ENCODE measurements at places on chromosomes 6 and 20. TPM values are rescaled to one million over a fixed set of nuclear protein-coding genes. Genes with fewer than 3 reads are reported as not detected.

DNA sequence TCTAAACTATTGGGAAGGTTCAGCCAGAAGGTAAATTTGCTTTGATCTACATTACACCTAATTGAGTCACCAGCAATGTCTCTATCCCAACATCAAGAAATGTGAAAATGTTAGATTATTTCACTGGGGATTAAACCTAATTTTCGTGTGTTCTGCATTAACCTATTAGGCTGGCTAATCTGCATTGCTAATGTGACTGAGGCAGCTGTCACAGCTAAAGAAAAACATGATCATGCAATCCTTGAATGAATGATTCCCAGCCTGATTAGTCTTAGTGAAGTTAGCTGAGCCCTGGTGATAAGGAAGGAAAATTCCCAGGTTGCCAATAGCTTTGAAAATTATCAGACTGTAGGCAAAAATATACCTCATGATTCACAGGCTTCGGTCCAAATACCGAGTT, 135.3 kb downstream of the LINC00237 start:
- no peak for DNase-seq

DNA sequence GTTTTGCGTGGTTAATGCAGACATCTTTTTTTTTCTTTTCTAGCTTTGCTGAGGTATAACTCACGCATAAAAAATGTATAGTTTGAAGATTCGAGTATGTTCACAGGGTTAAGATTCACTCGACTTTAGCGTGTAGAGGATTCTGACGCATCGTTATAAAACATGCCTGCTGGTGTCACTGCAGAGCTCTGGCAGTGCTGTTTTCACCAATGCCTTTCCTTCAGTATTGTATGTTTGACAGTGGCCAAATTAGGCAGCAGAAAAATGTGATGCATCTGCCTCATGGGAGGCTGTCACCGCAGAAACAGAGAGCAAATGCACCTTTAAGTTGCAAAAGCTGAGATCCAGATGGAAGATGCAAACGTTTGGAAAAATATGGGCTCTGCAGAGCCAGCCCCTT, 18.0 kb upstream of the SIRPB2 start:
- no peak for DNase-seq

- DNase-seq: no peak
Observed at GRCh38 chr6:53961679-53962370, 149.4 kb upstream of the MLIP start.

- no peak for DNase-seq
Observed at GRCh38 chr20:43681991-43682410, 15.1 kb downstream of the MYBL2 start.

- no peak for DNase-seq
Observed at GRCh38 chr6:7566107-7566506, 23.9 kb upstream of the SNRNP48 start.

GRCh38 chr6:126959765-126960164, 158.7 kb upstream of the RSPO3 start:
- no peak for DNase-seq

GRCh38 chr20:21767739-21768223, 62.3 kb downstream of the PAX1 start:
- no peak for DNase-seq

GRCh38 chr6:98530732-98531131, 303.6 kb upstream of the POU3F2 start:
- DNase-seq: no peak

GRCh38 chr6:40535110-40535818, 51.9 kb downstream of the LRFN2 start:
- DNase-seq: peak; percentile 31

DNA sequence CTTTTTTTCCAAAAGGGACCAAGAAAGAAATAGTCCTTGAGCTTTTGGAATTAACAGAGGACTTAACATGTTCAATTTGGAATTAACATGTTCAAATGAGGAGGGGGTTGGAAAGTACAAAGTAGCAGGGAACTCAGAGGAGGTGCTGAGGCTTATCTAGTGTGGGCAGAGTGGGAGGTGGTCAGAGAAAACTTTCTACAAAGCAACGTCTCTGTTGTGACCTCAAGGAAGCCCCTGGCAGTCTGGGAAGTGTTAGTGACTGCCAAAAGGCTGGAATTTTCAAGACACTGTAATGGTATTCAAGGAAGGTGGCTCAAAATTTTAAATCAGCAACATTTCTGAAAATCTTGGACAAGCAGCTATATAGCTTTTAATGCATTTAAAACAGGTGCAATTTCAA, 7.3 kb downstream of the ECI2 start:
- no peak for DNase-seq

GRCh38 chr6:5457041-5457440, 195.7 kb downstream of the FARS2 start:
- no peak for DNase-seq

HRH3 gene
- total RNA-seq: not detected
